DMS79 (cell line): ENCODE measurements at places on chromosomes 2 and 18.

DNA sequence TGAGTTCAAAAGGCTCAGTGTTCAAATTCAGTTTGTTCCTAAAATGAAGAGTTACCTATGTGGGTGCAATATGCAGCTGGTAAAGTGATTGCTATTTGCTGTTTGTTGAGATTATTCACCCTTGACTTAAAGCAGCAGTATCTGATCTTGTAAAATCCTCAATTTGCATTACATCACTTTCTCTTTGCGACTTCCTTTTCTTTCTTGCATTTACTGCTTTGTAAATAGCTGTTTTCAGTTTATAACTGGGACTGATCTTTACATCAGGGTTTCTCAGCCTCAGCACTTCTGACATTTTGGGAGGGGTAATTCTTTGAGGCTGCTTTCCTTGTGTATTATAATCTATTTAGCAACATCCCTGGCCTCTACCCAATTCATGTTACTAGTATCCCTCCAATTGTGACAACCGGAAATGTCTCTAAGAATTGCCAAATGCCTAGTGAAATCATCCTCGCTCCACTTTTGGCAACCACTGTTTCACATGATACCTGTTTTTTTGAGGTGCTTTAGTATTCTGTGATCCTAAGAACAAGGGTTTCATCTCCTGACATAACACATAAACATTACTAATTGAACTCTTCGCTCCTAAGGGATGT lies 12.1 kb upstream of the ERCC3 start:
- no peak for DNase-seq

DNA sequence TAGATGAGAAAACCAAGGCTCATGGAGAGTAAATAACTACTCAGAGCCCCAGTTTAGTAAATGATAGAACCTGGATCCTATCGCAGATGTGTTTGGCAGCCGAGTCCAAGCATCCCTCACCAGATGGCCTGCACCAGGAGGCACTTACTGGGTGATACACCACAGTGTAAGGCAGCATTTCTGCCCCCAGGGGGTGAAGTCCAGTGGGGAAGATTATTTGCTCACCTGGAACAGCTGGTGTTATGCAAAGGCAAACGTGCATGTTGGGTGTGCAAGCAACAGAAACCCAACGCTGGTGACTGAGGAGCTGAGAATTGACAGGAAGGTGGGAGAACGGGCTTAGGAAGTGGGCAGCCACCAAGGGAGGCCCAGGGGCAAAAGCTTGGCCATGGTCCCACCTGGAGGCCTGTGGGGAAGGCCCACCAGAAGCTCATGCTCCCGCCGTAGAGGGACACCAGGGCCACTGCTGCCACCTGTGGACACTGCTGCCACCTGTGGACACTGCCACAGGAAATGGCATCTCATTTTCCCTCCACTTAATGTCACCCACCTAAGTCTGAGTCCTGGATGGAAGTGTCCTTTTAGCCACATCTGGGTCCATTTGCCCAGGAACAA lies 100.6 kb downstream of the TFCP2L1 start:
- no peak for DNase-seq

GRCh38 chr2:54772110-54772509 lies 48.6 kb downstream of the EML6 start:
- DNase-seq: no peak

DNA sequence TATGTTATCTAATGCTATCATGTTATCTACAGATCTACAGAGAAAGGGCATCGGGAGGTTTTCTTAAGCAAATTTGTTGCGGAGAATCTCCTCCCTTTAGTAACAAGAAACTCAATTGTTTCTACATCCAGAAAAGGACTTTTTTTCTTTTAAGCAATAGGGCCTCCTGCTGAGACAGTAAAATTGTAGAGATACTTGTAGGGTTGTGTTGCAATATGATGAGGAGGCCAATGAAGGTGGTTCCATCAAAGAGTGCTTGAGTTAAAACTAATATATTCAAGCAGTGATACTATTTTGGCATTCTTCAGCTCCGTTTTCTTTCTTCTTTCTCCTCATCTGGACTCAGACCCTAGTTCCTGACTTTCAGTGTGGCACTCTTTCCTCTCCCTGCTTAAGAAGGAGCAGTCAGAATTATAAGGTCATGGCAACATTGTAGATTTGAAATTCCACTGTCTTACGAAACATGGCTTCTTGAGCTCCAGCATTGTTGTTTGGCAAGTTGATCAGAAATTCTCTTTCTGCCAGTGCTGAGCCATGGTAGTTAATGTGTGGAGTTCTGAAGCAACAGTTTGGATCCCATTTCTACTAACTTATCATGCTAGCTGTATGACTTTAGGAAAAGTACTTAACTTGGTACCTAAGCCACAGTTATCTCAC lies 202.0 kb upstream of the SLC14A2 start:
- no peak for DNase-seq

GRCh38 chr2:150584081-150584480 lies 96.6 kb upstream of the RND3 start:
- DNase-seq: no peak

DNA sequence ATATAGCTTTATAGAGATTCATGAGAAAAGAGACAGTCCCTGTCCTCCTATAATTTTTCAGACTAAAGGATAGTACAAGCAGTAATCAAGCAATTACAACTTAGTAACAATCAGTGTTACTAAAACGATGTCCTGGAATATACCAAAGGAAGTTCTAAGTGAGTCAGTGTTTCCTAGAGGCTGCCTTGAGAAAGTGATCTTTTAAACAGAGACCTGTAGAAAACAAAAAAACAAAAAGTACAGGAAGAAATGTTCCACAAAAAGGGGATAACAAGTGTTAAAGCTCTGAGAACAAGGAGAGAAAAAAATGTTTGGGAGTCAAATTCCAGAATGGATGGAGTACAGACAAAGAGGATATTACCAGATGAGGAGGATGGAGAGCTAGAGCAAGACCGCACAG lies 556.4 kb downstream of the ERBB4 start:
- DNase-seq: no peak

- DNase-seq: no peak
These were observed 447.5 kb upstream of the SLC14A2 start for GRCh38 chr18:45167631-45168280.

DNA sequence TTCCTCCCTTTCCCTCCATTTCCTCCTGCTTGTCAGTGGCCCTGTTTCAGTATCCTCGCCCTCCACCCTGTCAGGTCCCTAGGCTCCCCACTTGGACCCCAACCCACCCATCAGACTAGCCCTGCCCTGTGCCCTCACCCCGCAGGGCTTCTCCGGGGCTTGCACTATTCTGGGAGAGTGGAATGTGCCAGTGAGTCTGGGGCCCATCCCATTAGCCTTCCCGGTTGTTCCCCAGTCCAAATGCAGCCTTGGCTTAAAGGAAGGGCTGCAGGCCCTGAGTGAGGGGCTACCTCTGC lies 45.5 kb downstream of the MYO7B start:
- DNase-seq: no peak

GRCh38 chr2:29263886-29264285 lies 148.7 kb downstream of the CLIP4 start:
- DNase-seq: no peak

- no peak for DNase-seq
These were observed at the start of gene HOXD9 for GRCh38 chr2:176122683-176123410. Gene HOXD9, plus strand, starts transcription at chr2:176122719. Its CDS starts 50 bp downstream, at chr2:176122769.

- no peak for DNase-seq
These were observed 271.4 kb upstream of the HDAC4 start for GRCh38 chr2:239671916-239672849.

DNA sequence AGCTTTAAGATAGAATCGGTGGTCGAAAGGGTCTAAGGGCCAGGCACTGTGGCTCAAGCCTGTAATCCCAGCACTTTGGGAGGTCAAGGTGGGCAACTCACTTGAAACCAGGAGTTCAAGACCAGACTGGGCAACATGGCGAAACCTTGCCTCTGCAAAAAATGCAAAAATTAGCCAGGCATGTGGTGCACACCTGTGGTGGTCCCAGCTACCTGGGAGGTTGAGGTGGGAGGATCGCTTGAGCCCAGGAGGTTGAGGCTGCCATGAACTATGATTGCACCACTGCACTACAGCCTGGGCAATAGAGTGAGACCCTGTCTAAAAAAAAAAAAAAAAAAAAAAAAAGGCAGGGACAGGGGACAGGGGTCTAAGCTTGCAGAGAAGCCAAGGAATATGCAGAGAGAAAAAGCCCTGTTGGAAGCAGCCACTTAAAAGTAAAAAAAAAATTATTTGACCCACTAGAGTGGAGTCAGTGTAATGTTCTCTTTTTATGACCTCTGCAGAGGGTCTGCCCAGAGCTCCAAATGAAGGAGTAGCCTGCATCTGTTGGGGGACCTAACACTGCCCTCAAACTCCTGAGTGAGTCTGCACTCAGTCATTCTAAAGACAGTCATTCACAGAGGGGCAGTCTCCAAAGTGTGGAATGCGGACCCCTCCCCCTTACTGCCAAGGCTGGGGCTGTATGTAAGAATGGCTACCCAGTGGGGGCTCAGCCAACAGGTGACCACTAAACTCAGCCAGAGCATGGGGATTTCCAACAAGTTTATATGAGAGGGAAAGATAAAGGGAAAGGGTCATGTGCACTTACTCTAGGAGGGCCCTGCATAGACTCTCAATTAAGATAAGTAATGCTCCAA lies 118.5 kb upstream of the CDCA7 start:
- DNase-seq: no peak

DNA sequence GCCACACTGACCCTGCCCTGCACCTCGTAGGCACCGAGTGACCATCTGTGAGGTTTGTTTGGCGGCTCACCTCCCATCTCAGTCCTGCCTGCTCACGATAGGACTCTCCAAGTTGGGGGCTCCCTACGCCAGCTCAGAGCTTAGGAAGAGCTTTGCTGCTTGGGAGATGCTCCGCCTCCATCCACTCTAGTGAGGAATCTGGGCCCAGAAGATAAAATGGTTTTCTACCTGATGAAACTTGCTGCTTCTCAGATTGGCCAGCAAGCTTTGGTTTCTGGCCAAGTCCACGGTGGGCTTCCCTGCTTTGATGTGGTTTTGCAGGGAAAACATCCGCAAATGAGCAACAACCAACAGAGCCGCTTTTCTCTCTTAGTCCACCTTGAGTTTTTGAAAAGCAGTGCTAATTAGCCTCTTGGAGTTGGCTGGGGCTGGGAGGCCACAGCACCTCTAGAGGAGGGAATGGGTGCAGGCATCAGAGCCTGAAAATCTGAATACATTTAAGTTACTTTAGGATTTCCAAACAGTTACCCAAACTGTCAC lies 42.2 kb downstream of the THNSL2 start:
- DNase-seq: no peak

DNA sequence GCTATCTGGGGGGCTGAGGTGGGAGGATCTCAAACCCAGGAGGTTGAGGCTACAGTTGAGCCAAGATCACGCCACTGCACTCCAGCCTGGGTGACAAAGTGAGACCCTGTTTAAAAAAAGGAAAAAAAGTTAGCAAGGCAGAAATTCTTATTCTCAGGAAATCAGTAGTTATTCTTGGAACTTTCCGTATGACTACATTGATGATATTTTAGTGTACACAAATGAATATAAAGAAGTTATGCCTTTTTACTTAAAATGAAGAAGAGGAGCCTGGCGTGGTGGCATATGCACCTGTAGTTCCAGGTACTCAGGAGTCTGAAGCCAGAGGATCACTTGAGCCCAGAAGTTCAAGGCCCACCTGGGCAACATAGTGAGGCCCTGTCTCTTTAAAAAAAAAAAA lies 7.4 kb downstream of the SPDYA start:
- DNase-seq: no peak

DNA sequence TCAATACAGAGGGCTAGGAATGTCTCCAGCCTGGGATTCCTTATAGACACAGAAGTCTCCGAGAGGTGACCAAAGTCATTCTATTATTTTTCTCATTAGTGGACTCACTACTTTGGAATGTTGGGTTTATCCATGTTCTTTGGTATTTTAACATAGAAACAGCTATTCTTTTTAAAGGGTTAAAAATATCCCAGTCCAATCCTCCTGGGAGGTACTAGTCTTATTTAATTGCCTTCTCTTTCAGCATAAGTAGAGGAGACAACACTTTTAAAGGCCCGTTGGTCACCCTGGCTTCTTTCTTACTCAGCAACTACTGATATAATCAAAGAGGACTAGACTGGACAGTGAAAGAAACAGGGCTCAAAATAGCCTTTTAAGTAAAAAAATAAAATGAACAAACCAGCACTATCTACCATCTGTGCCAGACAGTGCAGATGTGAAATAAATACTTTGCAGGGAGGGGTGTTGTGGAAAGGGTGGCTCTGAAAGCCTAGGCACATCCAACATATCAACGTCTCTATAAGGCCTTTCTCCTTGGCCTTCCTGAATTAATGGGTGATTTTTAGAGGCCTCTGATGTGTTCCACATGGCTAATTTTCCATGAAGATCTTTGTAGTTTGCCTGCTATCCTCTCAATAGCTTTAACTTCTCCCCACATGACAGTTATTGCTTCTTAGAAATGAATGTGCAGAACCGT lies 334.4 kb upstream of the THUMPD2 start:
- DNase-seq: no peak

GRCh38 chr2:7984693-7985353 lies 697.0 kb upstream of the ID2 start:
- no peak for DNase-seq

DNA sequence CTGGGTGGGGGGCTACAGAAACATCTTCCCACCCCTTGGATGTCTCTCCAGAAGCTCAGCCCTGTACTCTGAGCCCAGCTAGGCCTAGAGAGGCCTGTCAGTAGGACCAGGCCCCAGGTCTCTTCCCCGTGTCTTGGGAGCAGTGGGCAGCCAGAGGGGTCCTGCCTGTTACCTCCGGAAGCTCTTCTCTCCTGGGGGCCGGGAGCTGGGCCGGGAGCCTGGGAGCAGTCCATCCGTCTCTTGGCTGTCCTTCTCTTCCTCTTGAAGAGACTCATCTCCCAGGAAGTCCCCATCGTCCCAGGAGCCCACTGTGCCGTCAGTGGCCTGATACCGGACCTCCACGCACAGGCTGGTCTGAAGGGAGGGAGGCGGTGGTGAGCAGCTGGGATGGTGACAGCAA lies 38.3 kb upstream of the OTOF start:
- no peak for DNase-seq

GRCh38 chr18:8901019-8901418 lies 195.7 kb downstream of the MTCL1 start:
- DNase-seq: no peak

DNA sequence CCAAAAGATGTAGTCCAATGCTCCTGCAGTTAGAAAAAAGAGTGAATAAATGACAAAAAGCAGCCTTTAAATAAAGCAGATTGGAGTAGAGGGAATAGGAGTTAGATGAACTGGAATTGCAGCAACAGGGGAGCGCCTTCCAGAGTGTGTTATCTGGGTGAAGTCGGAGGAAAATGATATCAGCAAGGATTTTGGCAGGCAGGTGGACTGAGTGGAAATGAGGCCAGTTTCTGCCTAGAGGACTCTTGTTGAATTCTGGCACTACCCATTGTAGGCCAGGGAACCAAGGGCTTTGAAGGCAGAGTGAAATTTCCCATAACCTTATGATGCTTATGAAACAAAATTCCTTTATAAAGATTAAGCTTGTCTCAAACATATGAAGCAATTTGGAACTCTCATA lies 59.8 kb downstream of the AKAIN1 start:
- DNase-seq: no peak

GRCh38 chr2:181105562-181105961 lies 125.2 kb downstream of the UBE2E3 start:
- no peak for DNase-seq
